HCT116 (cell line): ENCODE measurements at places on chromosomes 3 and 15.
A peak's percentile ranks its signal among the peaks of the same experiment; 100 is the strongest.

DNA sequence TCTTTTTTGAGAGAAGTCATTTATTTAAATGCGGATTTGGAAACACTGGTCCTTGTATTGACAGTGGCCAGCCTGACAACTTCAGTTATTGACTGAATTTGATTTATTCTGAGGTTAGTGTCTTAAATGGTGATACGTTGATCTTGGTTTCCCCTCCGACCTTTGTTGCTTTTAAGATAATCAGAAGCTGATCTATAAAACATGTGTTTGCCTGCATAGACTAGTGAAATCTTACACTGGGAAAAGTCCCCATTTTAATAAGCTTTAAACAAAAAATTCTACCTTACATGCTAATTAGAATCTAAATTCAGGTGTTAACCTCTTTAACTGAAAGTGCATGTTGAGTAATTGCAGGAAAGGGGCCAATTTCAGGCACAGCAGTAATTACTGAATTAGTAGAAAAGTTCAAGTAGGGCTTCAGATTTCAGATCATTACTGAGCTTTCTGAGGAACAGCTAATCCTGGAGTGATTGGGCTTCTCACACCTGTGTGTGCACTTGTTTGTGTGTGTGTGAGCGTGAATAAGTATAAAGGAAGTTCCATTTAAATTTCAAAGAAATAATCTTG, 221.4 kb downstream of the SOX2 start:
- no peak for DNase-seq

- no peak for DNase-seq
Measured at GRCh38 chr3:25460751-25461150, 32.7 kb downstream of the RARB start.

DNA sequence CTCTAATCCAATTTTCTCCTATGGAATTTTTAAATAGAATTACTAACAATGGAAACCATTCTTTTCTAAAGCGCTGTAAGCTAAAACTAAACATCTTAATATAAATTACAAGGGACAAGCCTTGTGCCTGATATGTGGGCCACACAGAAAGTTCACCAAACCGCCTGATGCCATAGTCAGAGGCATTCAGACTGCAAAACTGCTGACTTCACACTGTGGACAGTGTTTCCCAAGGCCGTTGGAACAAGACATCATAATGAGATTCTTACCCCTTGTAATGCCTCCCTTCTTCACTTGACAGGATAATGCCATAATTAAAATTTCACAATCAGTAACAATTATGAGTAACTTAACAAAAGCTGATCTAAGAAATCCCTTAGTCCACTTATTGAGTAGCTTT, 14.9 kb downstream of the SH3GL3 start:
- DNase-seq = no peak

DNA sequence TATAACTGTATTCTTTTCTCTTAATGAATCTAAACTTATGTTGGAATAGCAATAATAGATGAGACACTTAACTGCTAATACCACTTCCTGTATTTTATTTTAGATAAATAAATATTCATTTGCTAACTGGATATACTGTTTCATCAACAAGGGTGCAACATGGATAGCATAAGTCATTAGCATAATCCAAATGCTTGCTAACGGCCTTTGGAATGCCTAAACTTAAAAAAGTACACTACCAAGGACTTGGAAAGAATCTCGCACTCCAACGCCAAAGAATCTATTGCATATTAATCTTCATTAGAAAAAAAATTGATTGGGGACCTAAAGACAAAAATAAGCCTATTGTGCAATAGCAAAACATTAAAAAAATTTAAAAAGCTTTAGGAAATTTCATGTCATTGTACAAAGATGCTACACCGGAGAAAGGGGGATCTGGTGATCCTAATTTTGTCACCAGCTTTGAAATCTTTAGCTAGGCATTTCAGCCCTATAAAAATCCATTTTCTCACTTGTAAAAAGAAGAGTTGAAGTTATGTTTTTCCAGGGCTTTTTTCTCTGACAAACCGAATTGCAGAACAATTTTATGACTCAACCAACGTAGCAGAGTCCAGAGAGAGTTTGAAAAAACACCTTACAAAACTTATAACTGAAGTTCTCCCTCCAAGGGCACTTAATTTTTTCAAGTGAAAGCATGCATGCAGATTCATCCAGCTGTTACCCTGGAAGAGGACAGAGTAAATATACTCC, 4.1 kb downstream of the VGLL3 start:
- no peak for DNase-seq

GRCh38 chr3:110272525-110272924, 799.1 kb upstream of the NECTIN3 start:
- no peak for DNase-seq

- no peak for DNase-seq
Measured at GRCh38 chr3:50050361-50050760, 38.4 kb upstream of the RBM5 start.

GRCh38 chr3:46909535-46910161, 32.1 kb downstream of the PTH1R start:
- DNase-seq = peak; percentile 51

- no peak for DNase-seq
Measured at GRCh38 chr15:80755885-80756284, 23.3 kb upstream of the CEMIP start.

DNA sequence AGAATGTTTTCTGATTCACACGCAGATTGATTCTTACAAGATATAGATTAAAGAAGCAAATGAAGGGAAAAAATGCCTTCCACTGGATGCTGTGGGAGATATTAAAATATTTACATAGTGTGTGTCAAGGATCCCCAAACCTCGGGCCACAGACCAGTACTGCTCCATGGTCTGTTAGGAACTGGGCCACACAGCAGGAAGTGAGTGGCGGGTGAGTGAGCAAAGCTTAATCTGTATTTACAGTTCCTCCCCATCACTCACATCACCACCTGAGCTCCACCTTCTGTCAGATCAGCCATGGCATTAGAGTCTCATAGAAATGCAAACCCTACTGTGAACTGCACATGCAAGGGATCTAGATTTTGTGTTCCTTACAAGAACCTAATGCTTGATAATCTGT, 552.6 kb upstream of the GOLIM4 start:
- DNase-seq = no peak

DNA sequence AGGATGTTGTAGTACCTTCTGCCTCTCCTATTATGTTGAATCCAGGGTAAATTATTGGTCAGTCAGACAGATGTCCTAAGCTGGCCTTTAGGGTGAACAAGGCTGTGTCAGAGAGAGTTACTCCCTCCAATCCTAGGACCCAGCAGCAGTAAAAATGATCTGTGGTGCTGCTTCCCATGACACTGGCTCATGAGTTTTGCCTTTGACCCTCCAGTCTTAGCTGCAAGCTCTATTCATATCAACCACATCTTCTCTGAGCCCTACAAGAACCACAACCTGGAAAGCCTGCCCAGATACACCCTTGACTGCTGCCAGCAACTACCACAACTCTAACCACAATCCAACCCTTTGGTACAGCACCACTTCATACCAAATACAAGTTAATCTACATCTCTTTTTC, 27.2 kb upstream of the PHLDB2 start:
- no peak for DNase-seq

GRCh38 chr3:113225286-113225685, 13.9 kb downstream of the BOC start:
- no peak for DNase-seq

GRCh38 chr3:163476179-163476578, 1602.1 kb downstream of the SI start:
- DNase-seq = peak; percentile 24

DNA sequence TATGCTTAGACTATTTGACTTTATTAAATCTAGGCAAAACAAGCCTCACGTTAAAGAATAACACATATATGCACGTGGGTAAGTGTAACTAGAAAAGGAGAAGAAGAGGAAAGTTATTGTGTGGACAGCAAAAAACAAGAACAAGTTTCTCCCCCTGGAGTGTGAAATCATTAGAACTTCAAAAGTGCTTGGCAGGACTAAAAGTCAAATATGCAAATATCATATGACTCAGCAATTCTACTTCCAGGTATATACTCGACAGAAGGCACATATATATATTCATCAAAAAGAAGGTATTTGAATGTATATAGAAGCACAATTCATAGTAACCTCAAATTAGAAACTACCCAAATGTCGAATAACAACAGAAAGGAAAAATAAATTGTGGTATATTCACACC, 68.9 kb upstream of the STXBP5L start:
- no peak for DNase-seq

DNA sequence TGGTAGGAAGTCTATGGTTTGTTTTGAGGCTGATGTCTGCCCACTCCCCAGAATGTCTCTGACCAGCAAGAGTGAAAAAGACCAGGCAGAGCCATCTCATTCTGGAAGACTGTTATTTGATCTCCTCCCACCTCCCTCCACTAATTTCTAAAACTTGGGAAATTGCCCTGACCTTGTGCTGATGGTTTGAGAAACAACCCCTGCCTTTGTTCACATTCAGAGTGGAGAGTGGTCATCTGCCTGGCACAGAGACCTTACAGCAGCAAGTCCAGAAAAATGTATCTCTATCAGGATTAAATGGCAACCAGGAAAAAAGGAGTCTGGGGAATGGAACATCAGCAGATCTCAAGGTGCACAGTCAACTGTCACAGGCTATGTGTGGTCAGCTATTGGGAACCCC, 25.7 kb downstream of the SPATA12 start:
- DNase-seq = no peak

- DNase-seq = no peak
Measured at GRCh38 chr3:66372681-66373350, 128.0 kb downstream of the LRIG1 start.

- no peak for DNase-seq
Measured at GRCh38 chr15:49621401-49621811, 558 bp downstream of the DTWD1 start.

- no peak for DNase-seq
Measured at GRCh38 chr3:61358364-61358763, 107.1 kb upstream of the FHIT start.

- DNase-seq = no peak
Measured at GRCh38 chr3:195240939-195241338, 30.0 kb downstream of the XXYLT1 start.

- DNase-seq = no peak
Measured at GRCh38 chr3:111605018-111605417, 9.9 kb upstream of the ZBED2 start.

DNA sequence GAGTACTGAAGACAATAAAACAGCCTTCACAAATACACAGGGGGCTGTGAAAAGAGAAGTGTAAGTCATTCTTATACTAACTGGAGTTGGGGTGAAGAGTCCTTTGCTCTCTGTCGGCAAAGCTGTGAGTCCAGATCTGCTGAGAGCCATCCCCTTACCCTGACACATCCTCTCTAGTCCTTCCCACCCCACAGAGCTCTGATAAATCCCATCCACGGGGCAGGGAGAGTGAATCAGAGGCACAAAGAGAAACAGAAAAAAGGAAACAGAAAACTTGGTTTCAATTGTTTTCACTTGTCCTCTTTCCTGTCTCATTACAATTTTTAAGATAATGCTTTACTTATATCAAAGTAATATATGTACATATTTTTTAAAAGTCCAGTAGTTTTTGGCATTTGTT, 18.2 kb upstream of the ZNF639 start:
- DNase-seq = no peak

DNA sequence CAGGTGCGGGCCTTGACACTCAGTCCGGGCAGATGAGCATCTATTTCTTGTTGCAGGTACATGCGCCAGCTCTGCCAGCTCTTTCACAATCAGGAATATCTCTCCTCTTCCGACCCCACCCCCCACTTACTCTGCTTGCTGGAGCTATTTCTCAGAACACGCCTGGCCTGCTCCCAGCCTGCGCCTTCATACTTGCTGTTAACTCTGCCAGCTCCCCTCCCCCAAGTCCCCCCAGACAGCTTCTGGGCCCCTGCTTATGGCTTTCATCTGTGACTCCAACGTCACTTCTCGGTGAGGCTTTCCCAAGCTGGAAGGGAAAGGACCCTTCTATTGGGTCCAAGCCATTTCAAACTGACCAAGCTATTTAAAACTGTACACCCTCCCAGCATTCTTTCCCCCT, 15.2 kb downstream of the MAGEF1 start:
- DNase-seq = no peak

DNA sequence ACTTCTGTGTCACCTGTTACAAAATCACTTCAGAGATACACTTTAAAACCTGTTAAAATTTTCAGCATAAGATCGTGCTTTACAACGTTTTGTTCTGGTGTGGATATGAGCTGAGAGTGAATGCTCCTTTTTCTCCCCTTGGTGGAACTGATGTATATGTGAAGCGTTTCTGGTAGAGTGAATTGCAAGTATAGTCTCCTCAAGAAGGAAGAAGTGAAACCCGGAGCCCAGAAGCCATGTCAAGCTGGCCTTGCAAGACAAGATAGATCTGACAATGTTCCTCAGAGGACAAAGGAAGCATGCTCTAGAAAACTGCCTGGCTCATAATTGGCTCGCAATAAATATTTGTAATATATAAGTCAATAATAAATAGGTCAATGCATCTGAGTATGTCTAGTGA, 23.6 kb downstream of the SERPINI2 start:
- no peak for DNase-seq

DNA sequence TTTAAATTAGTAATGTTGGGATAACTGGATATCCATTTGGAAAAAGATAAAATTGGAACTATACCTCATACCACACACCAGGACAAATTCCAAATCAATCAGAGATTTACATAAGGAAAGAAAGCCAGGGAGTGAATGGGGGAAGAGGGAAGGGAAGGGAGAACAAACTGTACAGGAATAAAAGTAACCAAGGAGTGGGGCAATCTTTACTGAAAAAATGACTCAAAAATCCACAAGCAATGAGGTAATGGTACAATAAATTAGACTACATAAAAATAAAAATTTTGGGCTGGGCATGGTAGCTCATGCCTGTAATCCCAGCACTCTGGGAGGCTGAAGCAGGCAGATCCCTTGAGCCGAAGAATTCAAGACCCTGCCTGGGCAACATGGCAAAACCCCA, 82.6 kb downstream of the MLH1 start:
- no peak for DNase-seq

DNA sequence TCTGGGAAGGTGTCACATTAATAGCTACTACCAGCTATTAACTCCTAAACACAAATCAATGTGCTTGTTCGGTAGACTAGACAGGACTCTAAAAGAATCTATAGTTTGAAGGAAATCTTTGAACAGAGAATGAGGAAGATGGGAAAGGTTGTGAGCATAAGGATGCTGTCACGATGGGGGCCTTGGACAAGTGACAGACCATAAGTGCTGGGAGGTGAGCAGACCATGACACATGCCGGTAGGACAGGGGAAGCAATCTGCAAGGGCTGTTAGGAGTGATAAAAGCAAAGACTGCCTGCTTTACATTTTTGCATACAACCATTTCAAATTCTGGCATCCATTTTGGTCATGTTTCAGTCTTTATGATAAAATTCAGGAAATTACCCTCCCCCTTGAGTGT, 645.8 kb downstream of the ROBO2 start:
- no peak for DNase-seq

DNA sequence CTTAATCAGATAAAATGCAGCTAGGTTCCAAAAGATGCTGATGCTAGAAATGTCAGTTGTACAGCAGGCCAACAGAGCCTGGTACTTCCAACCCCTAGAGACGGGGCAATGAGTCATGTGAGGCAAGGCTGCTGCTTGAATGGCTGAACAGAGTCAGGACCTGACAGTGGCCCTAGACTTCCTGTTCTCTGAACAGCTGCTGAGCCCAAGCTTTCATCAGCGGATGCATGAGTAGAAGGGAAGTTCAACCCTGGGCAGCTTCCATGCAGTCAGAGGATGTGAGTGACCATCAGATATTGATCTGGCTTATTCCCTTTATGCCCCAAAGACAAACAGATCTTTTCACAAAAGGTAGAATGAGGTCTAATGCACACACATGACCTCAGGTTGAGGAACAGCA, 282.9 kb upstream of the COL8A1 start:
- no peak for DNase-seq

- DNase-seq = no peak
Measured at GRCh38 chr3:151297429-151297828, 19.1 kb upstream of the P2RY14 start.

- no peak for DNase-seq
Measured at GRCh38 chr3:99313485-99313884, 324.9 kb upstream of the COL8A1 start.
